ENCODE measurements at places on chromosomes 12 and 14.

DNA sequence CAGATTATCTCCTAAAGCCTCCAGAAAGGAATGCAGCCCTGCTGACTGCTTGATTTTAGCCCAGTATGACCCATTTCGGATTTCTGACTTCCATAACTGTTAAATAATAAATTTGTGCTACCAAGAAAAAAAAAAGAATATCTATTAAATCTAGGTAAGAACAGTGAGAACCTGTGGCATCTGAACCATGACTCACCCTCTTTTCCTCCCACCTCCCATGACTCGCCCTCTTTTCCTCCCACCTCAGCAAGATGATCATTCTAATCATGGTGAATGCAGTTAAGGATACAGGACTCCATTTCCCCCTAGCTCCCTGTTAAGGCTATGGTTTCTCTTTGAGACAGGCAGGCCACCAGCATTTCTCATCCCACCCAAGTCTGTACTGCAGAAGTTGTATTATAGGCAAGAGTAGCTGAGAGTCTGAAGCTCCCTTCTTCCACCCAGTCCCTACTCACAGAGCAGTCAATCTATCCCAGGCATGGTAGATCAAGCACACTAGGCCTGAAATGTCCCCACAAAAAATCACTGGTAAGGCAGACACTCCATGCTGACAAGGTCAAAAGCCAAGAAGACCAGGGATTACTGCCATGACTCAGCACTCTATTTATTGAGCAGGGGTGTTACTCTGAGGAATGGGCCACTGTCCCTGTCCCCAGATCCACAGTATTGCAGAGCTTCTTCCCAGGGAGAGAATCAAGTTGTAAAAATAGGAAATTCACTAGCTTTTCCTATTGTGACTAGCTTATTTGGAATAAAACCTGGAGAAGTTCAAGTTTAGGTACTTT, 188.9 kb downstream of the ADAMTS20 start:
- no peak for DNase-seq

- no peak for DNase-seq
These were observed 776 bp downstream of the BMP4 start for GRCh38 chr14:53955671-53956426.

GRCh38 chr12:92488735-92489134, 214.1 kb upstream of the PLEKHG7 start:
- DNase-seq: no peak

GRCh38 chr12:46492471-46493085, 120.0 kb upstream of the SLC38A2 start:
- DNase-seq: no peak

DNA sequence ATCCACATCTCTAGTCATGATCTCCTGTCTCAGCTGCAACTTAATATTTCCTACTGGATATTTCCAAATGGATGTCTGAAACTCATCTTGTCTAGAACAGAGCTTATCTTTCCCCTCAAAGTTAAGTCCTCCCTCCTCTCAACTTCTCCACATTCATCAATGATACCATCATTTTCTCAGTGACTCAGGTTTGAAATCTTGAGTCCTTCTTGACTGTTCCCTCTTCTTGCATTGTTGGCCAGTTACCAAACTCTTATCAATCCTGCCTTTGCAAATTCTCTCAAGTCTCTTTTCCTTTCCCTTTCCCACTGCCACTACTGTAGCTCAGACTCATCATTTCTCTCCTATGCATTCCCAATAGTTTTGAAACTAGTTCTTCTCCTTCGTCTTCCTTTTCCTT, 14.3 kb upstream of the CHURC1 start:
- no peak for DNase-seq

GRCh38 chr14:101600891-101601605, 39.8 kb downstream of the DIO3 start:
- DNase-seq: no peak

- DNase-seq: no peak
These were observed 1.9 kb downstream of the RASAL1 start for GRCh38 chr12:113133666-113134065.

DNA sequence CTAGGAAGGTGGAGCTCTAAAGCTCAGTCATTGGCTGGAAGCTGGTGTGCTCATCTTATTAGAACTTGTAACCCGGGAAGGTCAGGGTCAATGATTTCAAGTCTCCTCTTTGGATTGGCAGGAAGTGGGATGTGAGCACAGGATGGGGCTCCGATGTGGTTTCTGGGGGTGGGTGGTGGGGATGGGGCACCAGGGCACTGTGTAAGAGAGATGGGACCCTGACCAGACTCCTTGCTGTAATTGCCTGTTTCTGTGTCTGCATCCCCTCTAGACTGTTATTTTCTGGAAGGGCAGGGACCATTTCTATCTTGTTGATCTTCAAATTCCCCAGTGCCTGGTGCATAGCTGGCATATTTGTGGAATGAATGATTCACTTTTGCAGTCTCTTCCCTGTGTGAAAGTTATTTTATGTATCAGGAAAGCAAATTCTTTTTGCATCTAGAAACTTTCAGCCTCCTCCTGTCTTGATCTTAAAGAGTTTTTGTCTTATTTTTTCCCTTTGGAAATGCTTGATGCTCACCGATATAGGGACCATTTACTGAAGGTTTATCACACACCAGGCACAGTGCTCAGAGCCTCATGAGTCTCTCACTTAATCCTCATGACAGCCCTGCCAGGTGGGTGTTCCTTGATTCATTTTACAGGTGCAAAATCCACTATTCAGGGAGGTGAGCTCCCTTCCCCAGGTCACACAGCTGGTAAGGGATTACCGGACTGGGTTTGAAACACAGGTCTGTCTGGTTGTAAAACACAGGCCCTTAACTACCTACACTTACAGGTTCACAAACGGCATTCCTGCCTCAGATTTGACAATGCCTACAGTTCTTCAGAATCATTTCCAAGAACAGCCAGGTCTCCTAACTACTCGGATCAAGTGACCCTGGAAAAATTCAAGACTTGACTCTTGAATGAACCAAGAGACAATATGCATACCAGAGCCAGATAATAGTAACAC, 86.9 kb upstream of the IGF1 start:
- no peak for DNase-seq

DNA sequence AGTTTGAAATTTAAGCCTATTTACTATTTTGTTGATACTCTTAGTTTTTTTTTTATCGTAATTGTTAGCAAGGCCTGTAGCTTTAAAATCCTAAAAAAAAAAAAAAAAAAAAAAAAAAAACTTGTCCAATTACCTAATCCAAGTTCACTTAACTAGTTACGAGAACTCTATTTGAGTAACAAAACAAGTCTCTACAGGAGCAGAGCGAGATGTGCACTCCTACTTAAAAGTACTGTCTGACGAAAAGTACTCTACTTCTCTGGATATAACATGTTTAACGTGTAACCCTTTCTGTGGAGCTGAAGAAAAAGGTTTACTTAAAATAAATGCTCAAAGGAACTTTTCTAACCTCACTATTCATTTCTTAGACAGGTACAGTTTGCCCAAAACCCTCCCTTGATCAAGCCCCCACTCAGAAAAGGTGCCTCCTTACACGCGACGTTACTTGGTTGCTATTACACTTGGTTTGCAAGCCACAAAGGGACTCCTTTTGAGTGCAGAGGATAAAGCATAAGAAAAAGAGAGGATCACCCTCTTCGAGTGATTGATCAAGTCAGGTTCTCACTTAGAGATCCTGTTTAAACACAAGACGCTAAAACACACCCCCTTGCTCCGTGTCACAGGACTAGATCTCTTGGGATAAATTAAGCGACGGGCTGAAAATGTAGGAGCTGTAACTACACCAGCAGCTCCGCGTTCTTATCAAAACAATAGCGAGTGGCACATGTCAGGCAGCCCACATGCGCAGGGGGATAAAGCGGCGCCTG, 2.2 kb downstream of the BAZ1A start:
- DNase-seq: no peak

- DNase-seq: no peak
These were observed 29.7 kb downstream of the ZFP36L1 start for GRCh38 chr14:68762953-68763764.

- DNase-seq: no peak
These were observed 9.3 kb upstream of the PRIMA1 start for GRCh38 chr14:93797536-93797935.

GRCh38 chr14:95679148-95679815, 6.9 kb upstream of the TCL1B start:
- no peak for DNase-seq

DNA sequence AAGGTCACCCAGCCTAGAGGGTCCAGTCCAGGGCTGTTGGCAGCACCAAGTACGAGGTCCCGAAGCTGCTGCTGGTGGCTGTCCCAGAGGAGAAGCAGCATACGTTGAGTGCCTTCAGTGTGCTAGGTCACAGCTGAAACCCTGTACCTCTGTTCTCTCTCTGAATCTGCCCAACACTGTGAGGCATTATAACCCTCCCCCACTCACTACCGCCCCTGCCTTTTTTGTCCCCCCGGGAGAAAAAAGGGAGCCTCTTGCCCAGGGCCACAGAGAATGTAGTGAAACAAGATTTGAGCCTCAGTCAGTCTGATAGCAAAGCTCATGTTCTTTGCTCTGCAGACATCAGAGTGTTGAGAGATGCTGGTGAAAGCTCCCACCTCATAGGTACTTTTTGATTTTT, 53.4 kb downstream of the PPP2R5C start:
- peak; percentile 77 for DNase-seq

DNA sequence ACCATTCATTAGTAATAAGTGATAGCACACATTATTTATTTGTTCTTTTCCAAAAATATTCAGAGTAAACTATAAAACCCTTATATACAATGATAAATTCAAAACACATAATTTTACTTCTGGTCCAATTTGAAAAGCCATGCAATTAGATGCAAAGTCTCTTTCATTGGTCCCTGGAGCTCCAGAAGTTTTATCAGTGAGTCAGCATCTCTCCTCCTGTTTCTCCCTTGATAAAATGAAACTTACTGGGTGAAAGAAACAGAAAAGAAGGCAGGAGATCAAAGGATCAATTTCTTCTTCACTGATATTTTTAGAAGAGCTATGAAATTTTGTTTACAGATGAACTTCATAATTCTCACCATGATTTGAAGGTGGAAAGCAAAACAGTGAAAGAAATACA, 47.5 kb downstream of the IFNG start:
- DNase-seq: no peak

- DNase-seq: no peak
These were observed 26.9 kb downstream of the MAPKAPK5 start for GRCh38 chr12:111868676-111869588.

- DNase-seq: peak; percentile 76
These were observed 36.8 kb downstream of the DAD1 start for GRCh38 chr14:22552001-22552826.

All from activated CD4-positive, alpha-beta T cell treated with anti-CD3 and anti-CD28 coated beads, Interleukin-2, amount 10 ng/mL, durations not matched to agents 24 days and 14 days (primary cell).